ENCODE measurements at places on chromosomes 1 and 21. TPM values are rescaled to one million over a fixed set of nuclear protein-coding genes. Genes with fewer than 3 reads are reported as not detected.

DNA sequence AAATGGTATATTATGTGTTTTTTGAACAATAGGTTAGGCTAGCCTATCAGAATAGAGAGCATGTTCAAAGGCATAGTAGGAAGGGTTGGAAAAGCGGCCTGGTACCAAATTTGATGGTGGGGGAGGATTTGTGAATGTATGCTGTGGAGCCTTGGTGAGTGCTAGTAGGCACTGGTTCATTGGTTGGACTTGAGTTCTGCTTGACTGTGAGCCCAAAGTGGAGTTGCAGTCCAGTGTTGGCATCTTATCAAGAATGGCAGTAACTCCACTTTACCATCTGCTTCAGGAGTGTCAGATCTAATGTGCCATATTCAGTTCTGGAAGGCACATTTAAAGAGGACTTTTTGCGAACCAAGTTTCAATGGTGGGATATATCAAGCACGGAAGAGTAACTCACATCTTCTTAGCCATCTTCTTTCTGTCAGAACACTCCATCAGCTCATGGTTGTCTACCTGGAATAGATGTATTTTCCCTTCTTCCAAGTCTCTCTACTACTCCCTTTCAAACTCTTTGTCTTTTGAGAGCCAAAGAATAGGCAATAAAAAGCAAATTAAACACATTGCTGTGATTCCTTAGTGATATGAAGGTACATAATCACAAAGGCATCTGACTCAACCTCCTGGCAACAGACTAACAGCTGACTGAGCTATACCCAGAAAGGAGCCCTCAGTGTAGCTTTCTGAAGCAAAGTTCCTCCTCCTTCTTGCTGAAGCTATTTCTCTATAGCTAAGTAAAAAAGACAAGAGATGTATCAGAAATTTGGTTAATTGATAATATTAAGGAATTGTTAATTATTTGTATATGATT is 21.7 kb downstream of the LRRC8B start:
- DNase-seq = no peak

DNA sequence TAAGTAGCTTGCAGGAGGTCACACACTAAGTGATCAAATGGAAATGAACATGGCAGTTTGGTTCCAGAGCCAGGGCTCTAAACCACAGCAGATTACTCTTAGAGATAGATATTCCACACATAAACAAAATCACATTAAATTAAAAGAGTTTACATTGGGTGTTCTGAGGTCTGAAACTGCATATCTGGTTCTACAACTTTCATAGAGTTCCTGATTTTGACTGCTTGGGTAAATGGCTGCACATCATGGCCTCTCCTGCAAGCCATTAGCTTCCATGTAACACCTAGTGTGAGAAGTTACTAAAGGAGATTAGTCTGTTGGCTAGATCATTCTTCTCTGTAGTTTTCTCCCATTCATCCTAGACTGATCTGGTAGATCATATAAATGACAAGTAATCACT is 12.8 kb upstream of the XCL2 start:
- DNase-seq = no peak

CA6 gene
- polyA plus RNA-seq = not detected

ZNF697 gene
- 9.0 TPM for polyA plus RNA-seq

FAM163A gene
- 5.5 TPM for polyA plus RNA-seq

CDC42BPA gene
- polyA plus RNA-seq = 24.3 TPM
